ENCODE measurements at places on chromosomes 3 and 15. TPM values are rescaled to one million over a fixed set of nuclear protein-coding genes. Genes with fewer than 3 reads are reported as not detected.

DNA sequence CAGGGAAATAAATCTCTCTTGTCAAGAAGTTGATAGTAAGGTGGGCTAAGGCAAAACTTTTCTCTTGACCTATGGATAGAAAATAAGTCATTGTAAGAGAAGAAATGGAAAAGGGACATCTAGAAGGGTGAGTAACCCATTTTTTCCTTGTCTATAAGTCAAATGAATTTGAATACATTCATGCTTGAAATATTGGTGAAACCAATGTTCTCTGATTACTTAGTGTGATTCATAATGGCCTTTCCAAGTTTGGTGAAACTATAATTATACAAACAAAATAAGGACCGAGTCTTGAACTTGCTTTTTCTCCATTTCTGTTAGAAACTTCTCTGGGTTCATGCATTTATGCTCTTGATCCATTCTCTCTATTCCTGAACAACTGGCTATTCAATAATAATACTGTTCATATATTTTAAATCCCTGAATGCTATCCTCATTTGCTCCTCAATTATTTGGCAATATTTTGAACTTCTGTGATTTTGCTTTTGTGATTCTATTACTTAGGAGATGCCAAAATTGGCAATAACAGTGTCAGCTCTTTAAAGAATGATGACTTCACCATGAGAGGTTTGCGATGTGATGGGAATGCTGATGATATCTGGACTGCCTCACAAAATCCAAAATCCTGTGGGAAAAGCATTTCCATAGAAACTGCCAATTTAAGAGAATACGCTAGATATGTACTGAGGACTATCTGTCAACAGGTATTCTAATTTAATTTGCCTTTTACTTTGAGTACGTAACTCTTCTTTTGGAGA lies 12.3 kb downstream of the P2RY12 start:
- no peak for DNase-seq

Gene DOCK3
- 0.17 TPM for total RNA-seq

Gene NAA50
- total RNA-seq, result 71.8 TPM

Gene BNC1
- total RNA-seq, result 2.3 TPM

Gene CYP1A1
- total RNA-seq, result 0.27 TPM

DNA sequence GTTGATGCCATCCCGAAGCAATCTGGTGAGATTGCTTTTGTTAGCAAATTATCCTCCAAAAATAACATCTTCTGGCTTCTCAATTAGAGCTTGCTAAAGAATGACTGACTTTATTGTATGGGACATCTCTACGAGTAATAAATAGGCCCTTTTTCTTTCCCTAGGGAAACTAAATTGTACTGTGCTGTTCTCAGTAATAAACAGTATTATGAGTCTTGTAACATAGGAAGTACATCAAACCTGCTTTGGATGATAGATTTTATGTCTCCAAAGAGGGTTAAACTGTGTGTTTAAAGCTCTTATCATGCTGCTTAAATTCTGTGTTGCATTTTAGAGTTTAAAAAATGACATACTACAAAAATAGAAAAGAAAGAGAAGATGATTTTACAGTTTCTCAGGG lies 153.4 kb upstream of the THRB start:
- DNase-seq, result no peak

Gene ACAA1
- 55.2 TPM for total RNA-seq

Gene GPR149
- total RNA-seq, result not detected

- no peak for DNase-seq
Observed at GRCh38 chr3:182450942-182451787, 342.1 kb upstream of the ATP11B start.

- no peak for DNase-seq
Observed at GRCh38 chr3:71930056-71930991, 145.4 kb upstream of the PROK2 start.

Gene DLEC1
- total RNA-seq, result 0.17 TPM

Gene SCAMP5
- 20.6 TPM for total RNA-seq

DNA sequence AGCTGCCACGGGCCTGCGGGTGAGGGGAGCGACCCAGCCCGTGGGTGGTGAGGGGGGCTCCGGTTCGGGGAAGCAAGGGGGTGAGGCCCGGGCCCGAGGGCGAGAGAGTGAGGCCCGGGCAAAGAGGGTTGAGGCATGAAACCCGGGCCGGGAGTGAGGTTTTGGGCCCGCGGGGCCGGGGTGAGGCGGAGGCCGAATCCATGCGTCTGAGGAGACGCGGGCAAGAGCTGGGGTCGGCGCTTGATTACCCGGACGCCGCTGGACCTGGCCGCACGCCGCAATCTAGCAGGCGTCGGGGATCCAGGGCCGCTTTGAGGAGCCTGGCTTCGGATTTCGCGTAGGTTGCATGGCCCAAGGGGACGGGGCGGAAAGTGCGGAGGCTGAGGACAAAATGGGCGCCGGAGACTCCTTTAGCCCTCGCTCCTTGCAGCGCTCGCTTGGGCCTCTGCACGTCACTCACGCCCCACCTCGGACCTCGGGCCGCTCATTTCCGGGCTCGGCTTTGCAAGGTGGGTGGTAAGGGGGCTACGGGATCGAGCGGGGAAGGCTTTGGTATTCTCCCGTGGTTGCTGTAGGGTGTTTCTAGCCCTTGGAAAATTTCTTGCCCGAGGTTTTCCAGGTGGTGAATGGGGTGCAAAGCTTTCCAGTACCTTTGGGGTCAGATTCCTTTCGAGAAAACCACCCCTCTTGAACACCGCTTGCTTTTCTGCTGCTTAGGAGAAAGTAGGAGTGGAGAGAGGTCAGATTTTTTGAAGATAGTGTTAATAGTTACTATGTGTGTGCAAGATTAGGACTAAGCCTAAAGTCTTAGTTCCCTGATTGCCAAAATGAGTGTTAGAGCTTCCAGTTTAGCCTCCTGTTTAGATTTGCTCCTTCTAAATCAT lies 827 bp downstream of the SLC25A36 start:
- DNase-seq, result no peak

- no peak for DNase-seq
Observed at GRCh38 chr15:80780416-80781221, 1.4 kb downstream of the CEMIP start.

DNA sequence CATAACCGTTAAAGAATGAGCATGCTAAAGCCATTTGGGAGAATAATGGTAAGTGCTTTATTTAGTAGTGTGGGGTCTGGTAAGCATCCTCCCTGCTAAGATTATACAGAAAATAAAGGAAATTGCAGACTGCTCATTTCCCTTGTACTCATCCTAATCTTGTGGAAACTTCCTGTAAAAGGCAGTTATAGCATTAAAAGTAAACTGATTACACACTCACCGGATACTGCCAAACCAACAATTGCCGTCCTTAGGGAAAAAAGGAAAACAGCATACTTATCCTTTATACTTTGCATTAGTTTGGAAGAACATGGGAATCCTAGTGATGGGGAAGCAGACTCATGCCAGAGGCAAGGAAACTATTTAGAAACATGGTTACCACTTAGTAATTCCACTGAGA lies 5.3 kb upstream of the SPRED1 start:
- DNase-seq, result no peak

Gene POLG
- 52.1 TPM for total RNA-seq

GRCh38 chr3:129439226-129439816 lies 427 bp downstream of the MBD4 start:
- DNase-seq, result no peak

Gene CCR9
- total RNA-seq, result not detected

Gene SUCNR1
- total RNA-seq, result not detected

- no peak for DNase-seq
Observed at GRCh38 chr3:22265403-22265802, 514.4 kb upstream of the ZNF385D start.

DNA sequence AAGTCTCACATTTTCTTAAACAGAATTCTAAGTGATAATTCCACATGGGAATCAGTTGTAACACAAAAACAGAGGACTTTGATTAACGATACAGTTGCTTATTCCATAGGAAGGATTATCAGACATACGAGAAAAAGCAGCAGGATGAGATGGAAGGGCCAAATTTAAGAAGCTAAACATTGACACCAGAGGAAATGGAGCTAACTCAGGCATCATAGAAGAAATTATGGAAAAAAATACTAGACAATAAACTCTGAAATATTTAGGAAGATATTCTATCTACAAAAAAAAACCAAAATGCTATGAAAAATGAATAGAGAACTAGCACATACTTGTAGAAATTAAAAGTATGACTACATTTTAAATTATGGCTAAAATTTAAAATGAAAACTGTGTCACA lies 776.1 kb downstream of the ROBO1 start:
- DNase-seq, result no peak

DNA sequence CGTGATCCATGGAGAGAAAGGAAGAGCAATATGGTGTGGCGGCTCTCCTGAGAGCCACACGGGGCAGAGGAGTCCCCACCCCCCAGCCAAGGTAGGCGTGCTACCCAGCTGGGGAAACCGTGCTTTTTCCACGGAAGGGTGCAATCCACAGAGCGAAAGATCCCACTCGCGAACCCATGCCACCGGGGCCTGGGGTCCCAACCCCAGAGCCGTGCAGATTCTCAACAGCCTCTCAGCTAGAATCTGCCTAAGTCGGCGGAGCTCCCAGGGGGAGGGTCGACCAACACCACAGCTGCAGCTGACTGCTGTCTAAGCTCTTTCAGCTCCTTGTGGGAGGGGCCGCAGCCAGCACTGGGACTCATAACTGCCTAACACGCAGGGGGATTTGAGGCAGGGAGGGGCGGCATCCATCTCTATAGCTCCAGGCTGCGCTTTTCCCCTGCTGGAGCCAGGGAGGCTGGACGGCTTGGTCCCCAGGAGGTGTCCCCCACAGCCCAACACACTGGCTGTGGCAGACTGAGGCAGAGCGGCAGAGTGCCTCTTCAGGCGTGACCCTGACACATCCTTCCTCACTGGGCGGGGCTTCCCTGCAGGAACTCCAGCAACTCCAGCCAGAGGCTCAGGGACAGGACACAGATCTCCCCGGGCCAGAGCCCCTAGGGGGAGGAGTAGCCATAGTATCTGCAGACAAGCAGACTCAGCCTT lies 107.6 kb upstream of the ZBTB20 start:
- DNase-seq, result peak; percentile 75

DNA sequence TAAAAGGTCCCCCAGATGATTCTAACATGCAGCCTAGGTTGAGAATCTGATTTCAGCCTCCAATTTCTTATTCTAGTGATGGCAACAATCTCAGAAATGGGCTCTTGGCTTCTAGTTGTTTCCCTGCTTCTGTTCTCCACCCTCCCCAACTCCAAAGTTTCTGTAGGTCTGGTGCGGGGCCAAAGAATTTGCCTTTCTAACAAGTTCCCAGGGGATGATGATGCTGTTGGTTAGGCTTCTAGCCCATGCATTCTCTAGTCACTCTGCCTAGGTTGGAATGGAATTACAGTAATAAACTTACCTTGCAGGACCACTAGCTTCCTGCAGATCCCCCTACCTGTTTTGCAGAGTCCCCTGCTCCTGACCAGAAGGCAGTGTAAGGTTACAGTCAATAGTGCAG lies 103.2 kb upstream of the PPP2R3A start:
- no peak for DNase-seq

Gene DNAJA4
- not detected for total RNA-seq

Gene PLSCR2
- not detected for total RNA-seq

- DNase-seq, result no peak
Observed at GRCh38 chr3:29755416-29755815, 474.5 kb downstream of the RBMS3 start.

- DNase-seq, result no peak
Observed at GRCh38 chr3:67601385-67601784, 53.0 kb downstream of the SUCLG2 start.

GRCh38 chr3:135497979-135498378 lies 467.5 kb upstream of the PPP2R3A start:
- DNase-seq, result no peak

DNA sequence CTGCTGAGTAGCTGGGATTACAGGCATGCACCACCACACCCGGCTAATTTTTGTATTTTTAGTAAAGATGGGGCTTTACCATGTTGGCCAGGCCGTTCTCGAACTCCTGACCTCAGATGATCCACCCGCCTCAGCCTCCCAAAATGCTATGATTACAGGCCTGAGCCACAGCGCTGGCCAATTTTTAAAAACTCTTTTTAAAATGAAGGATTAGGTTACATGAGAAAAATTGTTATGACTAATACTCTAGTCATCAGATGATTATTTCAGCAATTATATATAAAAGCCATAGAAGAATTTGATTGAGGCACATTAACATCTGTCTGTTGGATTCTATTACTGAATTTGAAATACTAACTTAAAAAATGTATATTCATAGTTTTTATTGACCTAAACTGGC lies 134.1 kb upstream of the MNS1 start:
- no peak for DNase-seq

DNA sequence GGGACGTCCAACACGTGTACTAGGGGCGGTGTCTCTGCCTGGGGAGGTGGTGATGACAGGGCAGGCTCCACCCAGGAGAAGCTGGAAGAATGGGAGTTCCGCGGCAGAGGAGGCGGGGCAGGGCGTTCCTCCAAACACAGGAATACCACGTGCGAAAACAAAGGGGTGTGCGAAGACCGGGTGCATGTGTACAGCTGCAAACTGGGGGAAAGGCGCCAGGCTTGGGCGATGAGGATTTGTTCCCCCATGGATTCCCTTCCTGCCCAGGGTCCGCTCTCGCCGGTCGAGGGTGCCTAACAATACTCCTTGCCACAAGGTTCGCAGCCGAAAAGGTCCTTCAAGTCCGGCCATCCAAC lies 500 bp upstream of the ZSCAN2 start:
- DNase-seq, result no peak
